ENCODE measurements at places on chromosomes 1 and 21.

GRCh38 chr1:209428241-209428921 is 155.1 kb upstream of the CAMK1G start:
- DNase-seq, result no peak

DNA sequence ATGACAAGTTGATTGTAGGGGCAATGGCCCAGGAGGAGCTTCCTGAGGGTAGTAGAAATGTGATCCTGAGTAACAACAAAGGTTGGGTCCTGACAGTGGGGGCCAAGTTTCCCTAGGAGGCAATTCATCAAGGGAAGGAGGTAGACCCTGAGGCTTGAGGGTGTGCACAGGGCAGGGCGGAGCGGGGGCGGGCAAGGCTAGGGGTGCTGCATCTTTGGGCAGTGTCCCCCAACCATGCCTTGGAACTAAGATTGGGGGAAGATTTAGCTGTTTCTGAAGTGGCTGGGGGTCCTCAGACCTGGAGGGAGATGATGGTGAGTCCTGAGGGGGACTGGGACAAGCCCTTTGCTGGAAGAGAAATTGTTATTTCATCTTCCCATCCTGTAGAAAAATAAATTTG is 50.9 kb downstream of the HUNK start:
- DNase-seq, result no peak

DNA sequence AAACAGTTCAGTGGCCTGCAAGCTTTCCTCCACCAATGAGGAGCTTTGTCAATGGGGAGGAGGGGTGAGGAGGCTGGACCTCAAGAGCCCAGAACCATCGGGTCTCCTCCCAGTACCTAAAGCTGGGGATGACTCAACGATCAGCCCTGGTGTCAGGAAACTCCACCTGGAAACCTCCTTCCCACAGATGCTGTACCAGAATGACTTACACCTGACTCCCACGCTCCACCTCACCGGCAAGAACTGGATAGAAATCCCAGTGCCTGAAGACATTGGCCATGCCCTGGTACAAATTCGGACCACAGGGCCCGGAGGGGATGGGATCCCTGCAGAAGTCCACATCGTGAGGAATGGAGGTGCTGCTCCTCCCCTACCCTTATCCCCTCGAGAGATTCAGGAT is 11.4 kb downstream of the TMEM81 start:
- no peak for DNase-seq

DNA sequence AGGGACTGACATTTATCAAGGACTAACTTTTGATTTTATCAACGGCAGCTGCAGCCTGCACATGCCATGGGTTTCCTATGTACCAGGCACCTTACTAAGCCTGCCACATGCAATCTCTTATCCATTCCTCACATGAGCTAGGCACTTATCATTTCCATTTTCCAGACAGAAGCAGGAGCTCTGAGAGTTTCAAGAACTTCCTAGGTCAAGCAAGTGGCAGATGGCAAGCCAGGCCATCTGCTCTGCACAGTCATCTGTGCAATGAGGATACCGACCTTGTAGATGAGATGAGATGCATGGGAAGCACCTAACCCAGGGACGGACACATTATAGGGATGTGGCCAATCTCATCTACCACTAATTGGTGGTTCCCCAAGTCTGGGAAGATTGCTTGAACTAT is 339.4 kb upstream of the USP24 start:
- no peak for DNase-seq

DNA sequence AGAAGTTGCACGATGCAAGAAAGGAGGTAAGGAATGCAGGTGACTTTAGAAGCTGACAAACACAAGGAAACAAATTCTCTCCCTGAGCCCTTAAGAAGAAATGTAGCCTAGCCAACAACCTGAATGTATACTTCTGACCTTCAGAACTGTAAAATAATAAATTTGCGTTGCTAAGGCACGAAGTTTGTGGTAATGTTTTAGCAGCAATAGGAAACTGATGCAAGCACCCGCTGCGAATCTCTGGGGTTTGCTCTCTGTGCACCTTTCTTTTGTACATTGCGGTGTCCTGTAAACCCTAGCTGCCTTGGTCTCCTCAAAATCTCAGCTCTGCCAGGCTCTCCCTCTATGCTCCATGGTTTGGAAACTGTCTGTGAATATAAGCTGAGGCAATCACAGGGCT is 15.1 kb downstream of the CD53 start:
- no peak for DNase-seq

- DNase-seq, result no peak
Measured at GRCh38 chr1:168053681-168054080, 83.0 kb downstream of the GPR161 start.

- DNase-seq, result no peak
Measured at GRCh38 chr21:42568866-42569731, 55.4 kb downstream of the SLC37A1 start.

DNA sequence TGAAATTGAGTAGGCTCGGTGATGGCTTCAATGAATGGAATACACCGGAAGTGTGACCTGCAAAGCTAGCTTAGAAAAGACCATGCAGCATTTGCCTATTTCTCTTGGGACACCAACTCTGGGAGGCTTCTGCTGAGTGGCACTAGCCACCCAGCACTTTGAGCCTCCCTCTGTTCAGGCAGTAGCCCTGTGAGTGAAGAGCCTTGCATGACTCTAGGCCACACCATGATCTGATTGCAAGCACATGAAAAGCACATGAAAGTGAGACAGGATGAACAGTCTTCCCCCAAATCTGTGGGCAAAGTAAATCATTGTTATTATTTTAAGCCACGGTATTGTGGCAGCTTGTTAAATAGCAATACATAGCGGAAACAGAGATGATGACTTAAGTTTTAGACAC is 2.8 kb downstream of the CD48 start:
- peak; percentile 14 for DNase-seq

DNA sequence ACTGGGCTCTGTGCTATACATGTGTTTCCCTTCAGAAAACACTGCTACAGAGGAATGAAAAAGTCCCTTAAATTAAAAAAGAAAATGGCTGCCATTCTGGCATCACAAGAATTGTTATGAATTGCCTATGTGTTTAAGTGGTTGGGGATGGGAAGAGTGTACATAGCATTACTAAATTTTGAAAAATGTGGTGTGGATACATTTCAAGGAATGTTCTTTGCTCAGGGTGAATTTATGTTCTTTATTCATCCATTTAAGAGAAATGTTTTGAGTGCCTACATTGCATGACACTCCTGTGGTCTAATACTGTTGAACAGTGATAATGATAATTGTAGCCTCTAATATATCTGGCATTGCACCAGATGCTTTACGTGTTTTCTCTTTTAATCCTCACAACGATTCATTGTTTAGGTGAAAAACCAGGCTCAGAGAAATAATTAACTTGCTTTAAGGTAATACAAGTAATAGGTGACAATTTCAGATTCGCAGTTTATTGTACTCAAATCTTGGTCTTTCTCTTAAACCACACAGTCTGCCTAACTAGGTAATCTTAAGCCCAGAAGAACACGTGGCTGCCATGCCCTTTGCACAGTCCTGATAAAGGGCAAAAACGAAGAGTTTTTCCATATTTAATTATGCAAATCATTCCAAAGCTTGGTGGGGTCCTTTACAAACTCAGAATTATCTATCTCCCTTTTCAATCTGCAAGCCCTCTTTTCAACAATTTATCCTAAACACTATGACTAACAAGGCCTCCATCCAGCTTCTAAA is 31.5 kb downstream of the DPT start:
- DNase-seq, result no peak

GRCh38 chr1:227489572-227489971 is 73.8 kb upstream of the ZNF678 start:
- DNase-seq, result no peak

DNA sequence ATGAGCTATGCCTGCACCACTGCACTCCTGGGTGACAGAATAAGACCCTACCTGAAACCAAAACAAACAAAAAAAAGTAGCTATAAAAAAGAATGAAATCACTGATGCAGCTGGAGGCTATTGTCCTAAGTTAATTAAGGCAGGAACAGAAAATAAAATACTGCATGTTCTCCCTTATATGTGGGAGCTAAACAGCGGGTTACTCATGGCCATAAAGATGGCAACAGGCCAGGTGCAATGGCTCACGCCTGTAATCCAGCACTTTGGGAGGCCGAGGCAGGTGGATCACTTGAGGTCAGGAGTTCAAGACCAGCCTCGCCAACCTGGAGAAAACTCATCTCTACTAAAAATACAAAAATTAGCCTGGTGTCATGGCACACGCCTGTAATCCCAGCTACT is 152.7 kb downstream of the PIK3R3 start:
- no peak for DNase-seq

GRCh38 chr1:90821788-90822359 is 104.8 kb upstream of the BARHL2 start:
- no peak for DNase-seq

- no peak for DNase-seq
Measured at GRCh38 chr1:86054396-86054795, 102.2 kb downstream of the COL24A1 start.

- no peak for DNase-seq
Measured at GRCh38 chr1:109864047-109864822, 46.4 kb upstream of the CSF1 start.

DNA sequence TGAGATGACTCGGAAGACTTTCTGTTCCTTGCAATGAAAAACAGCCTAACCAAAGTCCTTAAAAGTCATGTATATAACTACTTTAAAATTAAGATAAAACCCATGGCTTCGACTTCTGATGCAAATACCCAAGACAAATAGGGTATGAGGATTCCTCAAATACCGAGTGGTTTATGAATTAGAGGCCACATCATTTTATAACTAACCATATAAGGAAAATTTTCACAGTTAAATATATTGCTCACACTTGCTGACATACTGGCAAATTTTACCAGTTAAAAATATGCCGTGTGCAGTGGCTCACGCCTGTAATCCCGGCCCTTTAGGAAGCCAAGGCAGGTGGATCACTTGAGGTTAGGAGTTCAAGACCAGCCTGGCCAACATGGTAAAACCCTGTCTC is 5.4 kb downstream of the RERE start:
- DNase-seq, result no peak

GRCh38 chr1:64398936-64399335 is 71.0 kb upstream of the CACHD1 start:
- no peak for DNase-seq

DNA sequence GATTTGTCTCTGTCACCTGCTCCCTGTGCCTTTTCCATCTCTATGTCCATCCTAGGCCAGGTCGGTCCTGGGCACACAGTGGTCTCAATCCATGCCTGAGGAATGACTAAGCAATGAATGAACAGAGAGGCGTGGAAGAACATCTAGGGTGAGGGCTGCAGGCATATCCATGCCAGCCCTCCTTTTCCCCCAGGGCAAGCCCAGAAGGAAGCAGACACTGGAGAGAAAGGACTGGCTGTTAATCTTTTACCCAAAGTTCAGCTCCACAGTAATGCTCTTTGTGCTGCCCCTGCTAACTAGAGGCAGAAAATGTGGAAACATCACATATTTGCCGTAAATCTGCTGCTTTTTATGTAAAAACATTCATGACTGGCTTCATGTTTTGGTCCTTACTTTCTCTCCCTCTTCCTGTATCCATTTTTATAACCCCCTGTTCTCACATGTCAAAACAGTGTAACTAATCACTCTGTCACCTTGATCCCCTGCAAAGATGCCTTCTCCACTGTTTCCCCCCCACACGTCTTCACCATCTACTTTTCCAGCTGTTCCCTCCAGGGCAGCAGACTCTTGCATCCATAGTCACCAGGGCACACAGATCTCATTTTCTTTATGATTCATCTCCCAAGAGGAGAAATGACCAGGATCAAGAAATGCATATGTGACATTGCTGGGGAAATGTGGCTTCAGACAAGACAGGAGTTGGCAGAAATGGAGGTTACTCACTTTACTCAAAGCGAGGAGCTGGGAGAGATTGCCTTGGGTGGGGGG is 166.4 kb upstream of the PROX1 start:
- no peak for DNase-seq

GRCh38 chr1:4166713-4167112 is 266.6 kb upstream of the C1orf174 start:
- DNase-seq, result no peak

DNA sequence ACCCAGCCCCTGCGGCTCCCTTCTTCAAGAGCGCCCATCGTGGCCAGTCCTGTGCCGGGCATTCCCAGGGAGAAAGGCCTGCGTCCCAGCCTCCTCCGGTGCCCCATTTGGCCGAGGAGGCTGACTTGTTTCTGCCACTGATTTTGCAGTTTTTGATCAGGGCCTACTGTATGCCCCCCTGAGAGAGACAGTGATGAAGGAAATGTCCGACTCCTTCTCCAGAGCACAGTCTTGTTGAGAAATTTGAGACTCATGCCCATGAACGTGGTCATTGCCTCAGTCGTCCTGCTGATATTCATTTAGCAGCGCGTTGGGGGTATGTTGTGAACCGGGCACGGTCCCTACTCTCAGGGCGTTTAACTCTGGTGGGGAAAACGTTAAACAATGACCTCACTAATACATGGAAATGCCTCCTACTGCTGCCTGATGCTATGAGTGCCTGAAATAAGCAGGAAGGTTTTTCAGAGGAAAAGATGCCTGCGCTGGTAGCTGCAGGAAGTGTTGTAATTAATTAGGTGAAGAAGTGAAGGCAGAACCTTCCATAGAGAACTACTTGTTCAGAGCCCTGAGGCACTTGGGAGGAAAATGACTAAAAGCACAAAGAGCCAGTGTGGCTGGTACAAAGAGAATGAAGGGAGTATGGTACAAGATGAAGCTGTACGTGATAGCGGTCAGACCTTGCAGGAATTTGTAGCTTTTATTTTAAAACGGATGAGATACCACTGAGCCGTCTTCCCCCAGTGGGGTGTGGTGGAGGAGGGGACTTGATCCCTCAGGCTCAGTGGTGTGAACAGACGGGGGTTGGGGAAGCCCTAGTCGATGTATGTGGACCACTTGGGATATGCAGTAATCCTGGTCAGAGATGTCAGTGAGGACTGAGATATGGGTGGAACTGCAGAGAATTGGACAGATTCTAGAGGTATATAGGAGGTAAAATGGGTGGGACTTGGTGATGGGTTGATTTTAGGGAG is 730 bp downstream of the ZCCHC17 start:
- no peak for DNase-seq

DNA sequence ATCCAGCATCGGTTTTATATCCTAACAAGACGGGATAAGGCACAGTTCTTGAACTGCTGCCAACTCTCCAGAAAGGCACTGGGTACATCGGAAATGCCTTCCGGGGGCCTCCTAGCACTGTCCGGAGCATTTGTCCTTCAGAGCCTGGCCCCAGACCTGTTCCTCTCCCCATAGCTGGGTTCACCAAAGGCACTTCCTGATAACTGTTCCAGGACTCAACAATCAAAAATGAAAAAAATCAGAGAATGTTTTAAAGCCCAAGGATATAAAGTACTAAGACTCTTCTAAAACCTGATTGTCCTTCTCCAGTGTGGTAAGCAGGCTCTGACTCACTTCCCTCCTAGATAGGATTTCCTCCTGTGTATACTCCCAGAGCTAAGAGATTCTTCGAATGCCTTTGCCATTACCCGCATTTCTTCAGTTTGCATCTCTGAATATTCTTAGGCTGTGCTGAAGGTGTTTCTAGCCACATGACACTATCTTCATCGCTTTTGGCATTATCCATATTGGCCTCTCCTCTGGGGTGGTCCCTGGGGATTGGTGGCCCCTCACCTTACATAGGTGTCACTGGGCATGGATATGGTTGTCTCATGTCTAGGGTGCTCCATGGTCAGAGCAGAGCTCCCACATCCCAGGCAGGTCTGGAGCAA is 112.9 kb downstream of the ZBTB18 start:
- DNase-seq, result no peak

- no peak for DNase-seq
Measured at GRCh38 chr1:45522324-45523104, 830 bp upstream of the PRDX1 start.

Data from stimulated activated naive CD4-positive, alpha-beta T cell (primary cell).